ENCODE measurements at places on chromosomes 4 and X.
A peak's percentile ranks its signal among the peaks of the same experiment; 100 is the strongest.

GRCh38 chr4:185369731-185370130 is 26.0 kb downstream of the LRP2BP start:
- no peak for DNase-seq

GRCh38 chr4:89715631-89716030 is 121.3 kb downstream of the SNCA start:
- no peak for DNase-seq

GRCh38 chr4:38306482-38307071 is 346.4 kb downstream of the PTTG2 start:
- no peak for DNase-seq

DNA sequence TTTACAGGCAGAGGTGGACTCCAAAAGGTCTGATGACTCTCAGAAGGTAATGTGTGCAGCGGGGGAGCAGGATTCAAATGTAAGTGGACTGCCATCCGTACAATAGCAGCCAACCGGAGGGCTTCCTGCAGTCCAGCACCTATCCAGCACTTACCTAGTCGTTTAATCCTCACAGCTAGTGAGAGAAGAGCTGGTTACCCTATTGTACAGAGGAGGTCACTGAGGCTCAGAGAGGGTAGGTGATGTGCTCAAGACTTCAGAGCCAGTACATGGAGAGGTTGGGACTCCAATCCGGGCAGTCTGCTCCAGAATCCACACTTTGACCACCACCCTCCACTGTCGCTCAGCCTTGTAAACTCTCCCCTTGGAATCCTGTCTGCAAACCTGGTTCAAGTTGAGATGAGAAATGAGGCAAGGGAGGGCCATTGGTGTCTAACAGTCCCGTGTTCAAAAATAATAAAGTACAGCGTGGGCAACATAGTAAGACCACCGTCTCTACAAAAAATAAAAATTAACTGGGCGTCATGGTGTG is 22.5 kb upstream of the JAKMIP1 start:
- no peak for DNase-seq

- no peak for DNase-seq
These were observed 65.2 kb upstream of the MTM1 start for GRCh38 chrX:150502979-150503897.

DNA sequence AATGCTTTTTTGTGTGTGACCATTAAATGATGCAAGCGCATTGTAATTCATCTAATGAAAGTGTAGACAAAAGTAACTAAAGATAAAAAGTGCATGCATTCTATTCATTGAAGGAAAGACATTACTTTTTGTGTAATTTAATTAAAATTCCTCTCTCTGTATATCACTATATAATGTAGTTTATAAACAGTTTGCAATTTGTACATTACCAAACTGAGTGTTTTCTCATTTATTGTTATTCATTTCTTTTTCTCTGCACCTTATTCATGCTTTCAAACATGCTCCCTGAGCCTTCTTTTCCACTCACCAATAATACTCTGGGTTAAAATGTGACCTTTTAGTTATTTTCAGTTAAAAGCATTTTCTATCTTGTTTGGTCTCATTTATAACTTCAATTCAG is 713.7 kb upstream of the AADAT start:
- no peak for DNase-seq

DNA sequence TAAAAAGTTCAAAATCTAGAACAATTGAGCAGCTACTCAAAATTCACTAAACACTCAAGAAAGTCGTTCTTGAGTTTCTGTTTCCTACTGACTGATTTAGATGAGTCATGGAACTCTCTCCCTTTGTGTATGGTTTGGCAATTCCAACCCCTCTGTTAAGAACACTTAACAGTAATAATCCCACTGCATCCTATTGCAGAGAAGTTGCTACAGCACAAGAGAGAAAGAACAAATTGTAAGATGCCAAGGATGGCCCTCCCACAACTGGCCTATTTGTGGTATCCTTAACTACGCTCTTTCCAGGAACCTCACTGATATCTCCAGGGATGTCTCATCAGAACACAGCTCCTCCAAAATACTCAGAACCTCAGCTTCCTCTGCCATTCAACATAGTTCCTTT is 701.8 kb upstream of the TENM3 start:
- no peak for DNase-seq

- no peak for DNase-seq
These were observed 69.7 kb downstream of the RPS6KA6 start for GRCh38 chrX:84118315-84118714.

DNA sequence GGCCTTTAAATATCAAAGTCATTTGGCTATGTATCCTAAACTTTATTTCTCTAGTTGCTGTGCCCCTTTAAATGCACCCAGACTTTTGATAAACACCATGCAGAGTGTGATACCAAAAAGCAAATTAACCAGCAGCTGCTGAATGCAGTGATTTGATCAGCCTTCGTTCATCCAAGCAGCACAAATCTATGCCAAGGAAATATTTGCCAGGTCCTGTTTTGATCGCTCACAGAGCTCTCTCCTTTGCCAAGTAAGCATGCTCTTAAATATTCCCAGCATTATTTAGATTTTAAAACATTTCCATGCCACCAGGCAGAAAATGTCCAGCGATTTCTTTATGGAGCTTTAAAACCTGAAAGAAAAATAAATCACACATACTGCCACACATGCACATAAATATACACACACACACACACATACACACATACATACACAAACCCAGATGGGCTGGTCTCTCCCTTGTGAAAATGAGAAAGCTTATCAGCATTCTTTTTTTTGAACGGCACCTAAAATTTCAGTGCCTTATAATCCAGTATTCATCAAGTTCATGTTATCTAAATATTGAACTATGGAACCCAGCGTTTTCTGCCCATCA is 35.7 kb downstream of the BTC start:
- DNase-seq = no peak

GRCh38 chr4:40199179-40199670 is 2.4 kb downstream of the RHOH start:
- DNase-seq = peak; percentile 25

- DNase-seq = no peak
These were observed 158.5 kb downstream of the SH3KBP1 start for GRCh38 chrX:19728915-19729314.

- DNase-seq = no peak
These were observed 138.3 kb upstream of the PUDP start for GRCh38 chrX:7286168-7286837.

DNA sequence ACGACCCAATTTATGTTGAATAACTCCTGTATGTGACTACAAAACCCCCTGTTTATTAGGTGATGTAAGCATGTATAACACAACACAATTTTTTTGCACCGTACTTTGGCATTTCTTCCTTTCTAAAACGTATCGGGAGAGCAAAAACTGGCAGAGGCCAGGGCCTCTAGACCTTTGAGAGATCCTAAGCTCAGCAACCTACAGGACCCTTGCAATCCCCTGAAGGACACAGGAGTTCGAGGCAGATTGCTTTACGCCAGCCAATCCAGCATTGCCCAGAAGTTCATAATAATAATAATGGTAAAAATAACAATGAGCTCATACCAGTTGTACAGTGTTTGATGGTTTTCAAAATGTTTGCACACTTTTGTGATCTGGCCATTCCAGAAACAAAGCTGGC is 7.7 kb downstream of the NKX3-2 start:
- DNase-seq = no peak

DNA sequence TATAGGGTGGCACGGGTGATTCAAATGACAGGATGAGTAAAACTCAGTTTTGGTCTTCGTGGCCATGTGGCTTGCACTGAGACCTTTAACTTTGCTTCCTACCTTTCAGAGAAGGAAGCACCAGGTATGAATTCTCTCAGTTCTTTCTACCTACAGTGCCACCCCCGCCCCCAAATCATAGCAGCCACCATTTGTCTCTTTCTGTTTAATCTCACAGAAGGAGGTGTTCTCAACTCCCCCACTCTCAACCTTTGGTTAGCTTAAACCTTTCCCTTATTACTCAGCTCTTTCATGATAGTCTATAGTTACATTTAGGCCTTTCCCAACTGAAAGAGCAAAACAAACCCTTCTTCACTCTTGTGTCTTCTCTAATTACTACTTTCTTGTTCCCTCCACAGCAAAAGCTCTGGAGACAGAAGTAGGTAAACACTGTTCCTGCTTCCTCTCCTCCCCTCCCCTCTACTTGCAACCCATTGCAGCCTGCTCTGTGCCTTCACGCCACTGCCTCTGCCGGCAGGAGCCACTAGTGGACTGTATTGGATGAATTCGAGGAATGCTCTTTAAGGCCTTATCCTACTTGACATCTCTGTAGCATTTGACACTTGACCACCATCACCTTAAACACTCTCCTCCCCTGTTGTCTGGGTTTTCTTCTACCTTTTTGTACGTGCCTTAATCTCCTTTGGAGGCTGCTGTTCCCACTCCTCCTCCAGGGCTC is 123.7 kb downstream of the AFF1 start:
- DNase-seq = no peak

DNA sequence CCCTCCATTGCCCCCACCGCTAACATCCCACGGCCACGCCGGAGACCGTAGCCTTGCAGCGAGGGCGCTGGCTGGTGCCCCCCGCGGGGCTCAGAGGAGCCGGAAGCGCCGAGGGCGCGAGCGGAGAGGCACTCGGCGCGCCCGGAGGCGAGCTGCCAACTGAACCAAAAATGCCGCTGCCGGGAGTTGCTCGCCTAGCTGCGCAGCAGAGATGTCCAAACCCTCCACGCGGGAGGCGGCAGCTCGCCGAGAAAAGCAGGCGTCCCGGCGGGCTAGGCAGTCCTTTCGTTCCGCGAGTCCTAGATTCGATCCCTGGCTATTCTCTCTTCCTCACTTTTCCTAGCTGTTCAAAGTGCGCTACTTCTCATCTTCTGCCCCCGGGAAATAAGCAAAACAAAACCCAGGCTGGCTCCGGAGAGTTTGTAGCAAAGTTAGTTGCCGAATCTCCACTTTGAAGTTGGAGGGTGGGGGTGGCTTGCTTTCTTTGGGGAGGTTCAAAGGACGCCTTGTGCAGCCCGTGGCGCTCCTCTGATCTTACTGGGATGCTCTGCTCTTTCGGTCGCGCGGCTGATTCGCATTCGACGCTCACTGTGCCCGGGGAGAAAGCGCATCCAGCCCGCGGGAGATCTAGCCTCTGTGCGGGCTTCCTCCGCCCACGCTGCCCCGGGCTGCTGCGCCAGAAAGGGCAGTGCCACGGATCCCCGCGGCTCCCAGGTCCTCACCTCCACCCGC is 723 bp downstream of the NKX6-1 start:
- no peak for DNase-seq

GRCh38 chrX:120372667-120373370 is 10.9 kb downstream of the ATP1B4 start:
- DNase-seq = no peak

- DNase-seq = no peak
These were observed 56.3 kb downstream of the MSN start for GRCh38 chrX:65723706-65724105.

DNA sequence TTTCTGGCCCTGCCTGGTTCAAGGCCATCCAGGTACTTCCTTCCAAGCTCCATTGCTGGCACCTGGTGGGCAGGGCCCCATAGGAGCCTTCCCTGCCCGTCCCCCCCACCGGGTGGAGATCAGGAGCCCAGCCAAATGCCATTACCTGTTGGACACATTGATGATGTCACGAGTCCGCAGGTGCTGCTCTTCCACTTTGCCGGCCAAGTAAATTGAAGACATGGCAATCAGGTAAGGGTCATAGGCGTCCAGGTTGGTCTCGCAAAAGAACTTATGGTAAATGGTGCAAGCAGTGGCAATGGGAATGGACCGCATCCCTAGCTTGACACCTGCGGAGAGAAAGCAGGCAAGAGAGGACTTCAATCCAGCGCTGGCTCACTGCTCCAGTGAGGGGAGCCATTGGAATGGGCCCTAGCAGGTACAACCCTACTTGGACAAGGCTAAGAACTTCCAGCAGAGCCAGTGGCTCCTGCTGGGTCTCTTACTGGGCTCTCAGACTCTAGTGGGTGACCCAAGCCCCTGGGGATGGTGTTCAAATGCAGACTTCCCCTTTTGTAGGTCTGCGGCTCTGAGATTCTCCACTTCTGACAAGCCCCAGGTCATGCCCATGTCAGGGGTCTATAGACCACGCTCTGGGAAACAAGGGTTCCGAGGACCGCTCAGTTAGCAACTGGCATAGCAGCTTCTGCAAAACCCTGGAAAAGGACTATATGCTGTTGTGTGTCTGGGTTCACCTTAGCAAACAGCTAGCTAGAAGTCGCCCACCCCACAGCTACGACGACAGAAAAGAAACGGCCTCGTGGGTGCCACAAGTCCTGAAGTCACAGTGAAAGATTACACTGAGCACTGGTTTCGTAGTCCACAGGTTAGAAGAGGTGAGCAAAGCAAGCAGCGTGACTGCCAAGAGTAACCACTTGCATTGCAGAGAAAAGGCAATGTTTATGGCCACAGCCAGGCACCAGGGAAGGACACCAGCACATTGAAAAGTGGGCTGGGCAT is 2.8 kb downstream of the CCNQ start:
- no peak for DNase-seq

DNA sequence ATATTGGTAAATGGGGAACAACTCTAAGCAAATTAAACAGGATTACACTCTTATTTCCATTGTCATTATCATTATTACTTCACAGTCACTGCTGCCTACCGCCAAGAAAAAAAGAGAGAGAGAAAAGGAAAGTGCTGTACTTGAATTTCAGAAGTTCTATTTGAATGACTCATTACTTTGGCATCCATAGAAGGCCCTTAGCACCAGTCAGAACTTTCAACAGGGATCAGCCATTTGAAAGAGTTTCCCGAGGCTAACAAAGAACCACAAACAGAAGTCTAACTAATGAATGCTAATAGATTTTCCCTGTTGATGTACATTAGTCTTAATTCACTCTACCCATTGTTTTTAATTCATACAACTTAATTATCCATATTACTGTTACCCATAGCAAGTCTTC is 116.3 kb downstream of the SHROOM4 start:
- no peak for DNase-seq

DNA sequence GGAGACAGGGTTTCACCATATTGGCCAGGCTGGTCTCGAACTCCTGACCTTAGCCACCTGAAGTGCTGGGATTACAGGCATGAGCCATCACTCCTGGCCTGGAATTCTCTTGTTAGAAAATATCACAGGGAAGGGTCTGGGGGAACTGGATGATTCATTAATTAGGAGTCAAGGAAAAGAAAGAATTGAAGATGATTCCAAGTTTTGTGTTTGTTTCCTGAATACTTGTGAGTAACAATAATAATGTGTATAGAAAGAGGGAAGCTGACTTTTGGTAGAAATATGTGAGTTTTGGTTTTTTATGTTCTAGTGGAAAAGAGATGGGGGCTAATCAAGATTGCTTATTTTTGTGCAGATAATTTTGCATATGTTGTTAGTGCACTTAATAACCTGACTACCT is 77.3 kb upstream of the CLNK start:
- DNase-seq = no peak

DNA sequence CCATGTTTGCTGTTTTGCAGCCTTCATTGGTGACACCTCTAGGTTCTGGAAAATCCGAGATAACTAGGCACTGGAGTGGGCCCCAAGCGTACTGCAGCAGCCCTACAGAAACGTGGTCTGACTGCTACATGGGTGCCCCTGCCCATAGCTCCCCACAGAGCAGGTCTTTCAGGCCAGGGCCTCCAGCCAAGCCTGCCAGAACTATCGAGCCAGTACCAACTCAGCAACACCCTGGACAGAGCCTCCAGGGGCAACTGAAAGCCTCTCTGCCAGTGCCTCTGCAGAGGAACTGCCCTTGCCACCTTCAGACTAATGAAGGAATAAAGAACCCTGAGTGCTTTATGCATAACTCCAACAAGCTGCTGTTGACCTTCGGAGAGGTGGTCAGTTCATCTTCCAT is 111.1 kb upstream of the PPP3CA start:
- DNase-seq = no peak

- DNase-seq = no peak
These were observed 225.7 kb upstream of the ARX start for GRCh38 chrX:25241461-25241860.

- DNase-seq = no peak
These were observed 814 bp upstream of the RBM47 start for GRCh38 chr4:40630335-40631021.

GRCh38 chr4:38310446-38311043 is 350.3 kb downstream of the PTTG2 start:
- DNase-seq = no peak
